GM04503 (cell line): ENCODE measurements at places on chromosomes 7 and 10.
A peak's percentile ranks its signal among the peaks of the same experiment; 100 is the strongest.

DNA sequence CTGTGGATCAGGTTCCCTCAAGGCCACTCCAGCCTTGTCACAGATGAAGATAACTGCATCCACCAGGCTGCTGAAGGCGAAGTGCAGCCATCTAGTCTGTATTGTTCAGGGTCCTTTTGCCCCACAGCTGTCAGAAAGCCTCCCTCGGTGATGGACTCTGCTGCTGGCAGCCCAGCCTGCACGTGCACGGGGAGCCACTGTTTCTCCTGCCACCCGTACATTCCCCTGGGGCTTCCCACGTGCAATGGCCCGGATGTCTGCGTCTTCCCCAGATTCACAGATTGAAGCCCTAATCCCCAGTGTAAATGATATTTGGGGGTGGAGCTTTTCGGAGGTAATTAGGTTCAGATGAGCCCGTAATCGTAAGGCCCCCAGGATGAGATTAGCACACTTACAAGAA is 46.6 kb upstream of the VIPR2 start:
- DNase-seq: no peak

GRCh38 chr10:77837925-77838595 is 88.5 kb downstream of the DLG5 start:
- DNase-seq: no peak

DNA sequence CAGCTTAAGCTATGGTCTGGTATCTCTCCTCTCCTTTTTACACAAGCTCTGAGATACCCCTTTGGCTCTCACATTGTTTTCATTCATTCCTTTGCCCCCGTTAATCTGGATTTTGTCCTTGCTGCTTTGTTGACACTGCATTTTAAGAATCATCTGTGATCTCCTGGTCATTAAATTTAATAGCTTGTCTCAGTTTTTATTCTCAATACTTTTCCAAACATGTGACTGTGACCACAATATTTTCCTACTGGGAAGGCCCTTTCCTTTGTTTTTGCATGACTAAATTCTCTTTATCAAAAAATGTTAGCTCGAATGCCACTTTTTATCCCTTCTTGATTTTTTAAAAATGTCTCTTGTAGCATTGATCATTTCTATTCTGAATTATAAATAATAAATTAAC is 171.2 kb downstream of the SUGCT start:
- no peak for DNase-seq

DNA sequence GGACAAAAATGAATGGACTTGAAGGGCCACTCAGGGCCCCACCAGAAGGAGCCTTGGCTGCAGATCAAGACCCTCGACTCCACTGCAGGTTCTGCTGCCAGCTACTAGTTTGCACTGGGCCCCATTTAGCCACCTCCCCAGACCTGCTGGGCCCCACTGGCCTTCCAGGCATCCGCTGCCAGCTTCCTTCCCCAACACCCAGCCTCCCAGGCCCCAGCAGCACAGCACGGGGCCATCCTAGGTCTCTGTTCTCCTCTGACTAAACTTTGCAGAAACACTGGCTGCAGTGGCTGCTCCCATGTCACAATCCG is 277.4 kb upstream of the KLF14 start:
- no peak for DNase-seq

DNA sequence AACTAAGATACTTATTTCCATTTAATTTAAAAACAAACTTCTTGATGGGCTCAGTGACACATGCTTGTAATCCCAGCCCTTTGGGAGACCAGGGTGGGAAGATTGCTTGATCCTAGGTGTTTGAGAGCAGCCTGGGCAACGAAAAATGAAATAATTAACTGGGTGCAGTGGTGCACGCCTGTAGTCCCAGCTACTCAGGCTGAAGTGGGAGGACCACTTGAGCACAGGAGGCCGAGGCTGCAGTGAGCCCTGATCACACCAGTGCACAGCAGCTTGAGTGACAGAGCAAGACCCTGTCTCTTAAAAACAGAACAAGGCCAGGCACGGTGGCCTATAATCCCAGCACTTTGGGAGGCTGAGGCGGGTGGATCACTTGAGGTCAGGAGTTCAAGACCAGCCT is 37.4 kb downstream of the AVL9 start:
- no peak for DNase-seq

DNA sequence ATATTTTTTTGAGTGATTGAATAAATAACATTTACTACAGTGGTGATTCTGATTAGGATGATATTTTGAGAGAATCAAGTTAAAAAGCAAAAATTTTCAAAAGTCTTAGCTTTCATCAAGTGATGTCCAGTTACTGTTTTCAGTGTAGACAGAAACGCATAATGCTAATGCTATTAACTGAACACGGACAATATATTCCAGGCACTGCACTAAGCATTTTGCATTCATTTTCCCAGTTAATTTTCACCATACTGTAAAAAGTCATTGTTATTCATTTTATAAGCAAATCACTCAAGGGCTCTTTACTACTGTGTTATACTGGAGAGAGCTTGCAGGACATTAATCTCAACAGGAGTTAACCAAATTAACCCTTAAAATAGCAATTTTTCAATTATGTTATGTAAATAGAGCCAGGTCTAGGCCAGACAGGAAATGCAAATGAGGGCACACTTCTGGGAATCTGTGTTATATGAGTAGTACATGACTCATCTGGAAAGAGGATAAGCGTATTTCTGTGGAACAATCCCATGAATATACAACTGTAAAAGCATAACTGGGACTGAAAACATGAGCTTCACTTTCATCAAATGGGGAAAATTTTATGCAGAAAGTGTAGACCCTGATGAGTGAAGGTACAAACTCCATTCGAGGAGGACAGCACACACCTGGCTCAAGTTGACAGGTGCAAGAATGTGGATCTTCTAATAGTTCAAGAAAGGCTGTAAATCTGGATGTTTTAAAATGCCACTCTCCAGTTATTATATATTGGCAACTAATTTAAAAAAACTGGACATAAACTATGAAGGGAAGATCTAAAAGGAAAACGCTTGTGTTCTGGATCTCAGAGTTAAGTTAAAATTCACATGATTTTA is 75.4 kb downstream of the ANK3 start:
- DNase-seq: peak; percentile 36

- DNase-seq: no peak
Observed at GRCh38 chr7:40579401-40579800, 444.6 kb downstream of the SUGCT start.

DNA sequence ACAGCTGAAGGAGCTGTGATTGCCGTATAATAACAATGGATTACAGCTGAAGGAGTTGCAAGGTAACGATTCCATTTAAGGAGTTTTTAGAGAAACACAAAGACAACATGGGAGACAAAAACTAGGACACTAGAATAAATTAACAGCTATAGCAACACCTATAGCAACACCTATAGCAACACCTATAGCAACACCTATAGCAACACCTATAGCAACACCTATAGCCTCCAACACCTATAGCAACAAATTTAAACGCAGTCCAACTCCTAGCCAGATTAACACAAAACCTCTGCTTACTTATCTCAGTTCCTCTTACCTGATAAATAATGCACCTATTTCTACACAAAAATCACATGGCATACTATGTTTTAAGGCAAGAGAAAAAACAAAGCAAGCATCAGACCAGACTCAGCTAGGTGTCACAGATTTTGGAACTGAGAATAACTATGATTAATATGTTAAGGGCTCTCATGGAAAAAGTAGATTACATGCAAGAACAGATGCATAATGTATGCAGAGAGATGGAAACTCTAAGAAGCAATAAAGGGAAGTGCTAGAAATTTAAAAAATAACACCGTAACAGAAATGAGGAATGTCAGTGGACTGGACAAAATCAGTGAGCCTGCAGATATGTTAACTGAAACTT is 55.7 kb upstream of the SRPK2 start:
- no peak for DNase-seq

DNA sequence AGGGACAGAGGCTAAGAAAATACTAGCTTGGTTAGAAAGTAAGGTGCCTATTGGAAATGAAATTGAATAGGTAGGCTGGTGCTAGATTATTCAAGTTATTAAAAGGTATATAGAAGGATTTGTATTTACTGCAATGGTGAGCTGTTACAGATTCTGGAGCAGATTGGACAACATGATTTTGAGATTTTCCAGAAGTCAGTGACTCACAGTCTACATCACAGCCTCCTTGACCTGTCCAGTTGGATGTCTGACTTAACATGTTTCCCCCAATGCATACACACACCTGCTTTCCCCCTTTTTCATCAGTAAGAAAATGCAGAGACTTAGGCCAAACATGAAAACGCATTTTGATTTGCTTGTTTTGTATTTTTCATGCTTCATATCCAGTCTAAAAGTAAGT is 33.4 kb downstream of the STARD3NL start:
- DNase-seq: no peak

GRCh38 chr10:78248651-78249464 is 215.2 kb downstream of the RPS24 start:
- peak; percentile 93 for DNase-seq

DNA sequence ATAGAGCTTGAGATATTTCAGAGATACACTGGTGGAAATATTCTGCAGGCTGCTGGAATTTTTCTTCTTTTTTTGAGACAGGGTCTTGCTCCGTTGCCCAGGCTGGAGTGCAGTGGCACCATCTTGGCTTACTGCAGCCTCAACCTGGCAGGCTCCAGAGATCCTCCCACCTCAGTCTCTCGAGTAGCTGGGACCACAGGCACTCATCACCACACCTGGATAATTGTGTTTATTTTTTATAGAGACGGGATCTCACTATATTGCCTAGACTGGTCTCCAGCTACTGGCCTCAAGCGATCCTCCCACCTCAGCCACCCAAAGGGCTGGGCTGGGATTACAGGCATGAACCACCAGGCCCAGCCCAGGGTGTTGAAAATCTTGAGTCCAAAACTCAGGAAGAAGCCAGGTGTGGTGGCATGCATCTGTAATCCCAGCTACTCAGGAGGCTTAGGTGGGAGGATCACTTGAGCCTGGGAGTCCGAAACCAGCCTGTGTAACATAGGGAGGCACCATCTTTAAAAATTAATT is 55.7 kb upstream of the FOXK1 start:
- DNase-seq: no peak

DNA sequence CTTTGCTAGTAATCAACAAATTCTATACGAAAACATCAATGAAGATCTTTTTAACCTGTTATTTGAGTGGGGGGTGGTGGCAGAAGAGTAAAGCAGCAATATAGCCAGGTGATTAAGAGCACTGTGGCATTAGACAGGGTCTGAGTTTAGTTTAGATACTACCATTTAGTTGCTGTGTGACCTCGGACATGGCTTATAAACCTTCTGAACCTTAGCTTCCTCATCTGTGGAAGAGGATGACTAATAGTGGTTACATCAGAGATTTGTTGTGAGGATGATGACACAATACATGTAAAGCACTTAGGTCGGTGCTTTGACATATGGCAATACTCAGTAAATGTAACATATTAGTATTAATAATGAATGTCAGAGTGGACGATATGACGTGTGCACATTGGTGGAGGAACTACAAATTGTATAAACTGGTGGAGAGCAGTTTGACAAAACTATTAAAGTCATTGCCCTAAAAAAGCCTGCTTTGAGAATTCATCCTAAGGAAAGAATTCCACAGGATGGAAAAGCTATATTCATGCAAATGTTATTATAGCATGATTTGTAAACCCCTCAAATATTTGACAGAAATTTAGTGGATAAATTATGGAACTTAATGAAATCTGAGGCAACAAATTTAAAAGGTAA is 24.3 kb downstream of the SPAG6 start:
- DNase-seq: no peak

DNA sequence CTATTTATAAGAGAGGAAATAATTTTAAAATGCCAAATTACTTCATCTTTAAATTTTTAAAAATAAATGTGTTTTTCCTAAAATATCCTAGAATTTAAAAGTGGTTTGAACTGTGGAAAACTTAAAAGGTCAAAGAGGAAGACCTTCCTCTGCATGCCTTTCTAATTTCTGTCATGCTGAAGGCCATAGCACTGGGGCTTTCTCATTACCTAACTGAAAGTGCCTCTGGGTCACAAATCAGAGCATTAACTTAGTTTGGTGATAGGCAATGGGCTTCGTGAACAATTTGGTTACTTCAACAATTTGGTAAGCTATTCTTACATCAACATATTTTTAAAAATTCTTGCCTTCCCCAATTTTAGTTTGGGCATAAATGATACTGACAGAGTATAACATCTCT is 100.2 kb upstream of the SAMD8 start:
- DNase-seq: no peak

- peak; percentile 80 for DNase-seq
Observed at GRCh38 chr7:14834456-14834855, 68.1 kb downstream of the DGKB start.
